ENCODE measurements at places on chromosomes 1 and 21.

DNA sequence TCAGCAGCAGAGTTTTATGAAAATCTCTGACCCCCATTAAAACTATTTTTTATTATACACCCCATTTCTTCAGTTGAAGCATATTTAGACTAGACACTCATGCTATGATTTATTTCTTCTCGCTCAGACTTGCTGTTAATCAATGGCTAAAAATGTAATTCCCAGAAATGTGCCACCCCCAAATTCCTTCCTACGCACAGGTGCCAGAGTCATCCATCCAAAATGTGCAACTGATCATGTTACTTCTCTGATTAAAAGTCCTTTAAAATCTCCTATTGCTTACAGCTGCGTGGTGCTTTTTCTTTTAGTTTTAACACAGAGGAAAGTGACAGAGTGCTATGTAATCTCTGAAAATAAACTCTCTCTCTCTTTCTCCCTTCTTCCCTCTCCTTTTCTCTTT is 954.4 kb downstream of the NCAM2 start:
- no peak for DNase-seq

DNA sequence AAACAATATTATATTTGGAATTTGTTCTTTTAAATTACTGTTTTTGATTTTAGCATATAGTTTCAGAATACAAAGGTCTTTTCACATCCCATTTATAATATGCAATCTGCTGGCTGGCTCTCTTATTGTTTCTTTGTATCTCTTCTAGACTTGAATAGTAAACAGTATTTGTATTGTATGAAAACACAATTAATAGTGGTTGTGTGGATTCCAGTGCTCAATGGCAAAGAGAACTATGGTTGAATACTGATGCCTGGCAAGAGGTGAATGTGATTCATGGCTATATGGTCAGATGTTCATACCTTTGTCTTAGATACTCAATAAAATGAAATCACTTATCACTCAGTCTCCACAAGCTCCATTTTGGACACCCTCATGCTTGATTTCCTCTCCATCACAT is 37.2 kb downstream of the OR6Y1 start:
- no peak for DNase-seq

DNA sequence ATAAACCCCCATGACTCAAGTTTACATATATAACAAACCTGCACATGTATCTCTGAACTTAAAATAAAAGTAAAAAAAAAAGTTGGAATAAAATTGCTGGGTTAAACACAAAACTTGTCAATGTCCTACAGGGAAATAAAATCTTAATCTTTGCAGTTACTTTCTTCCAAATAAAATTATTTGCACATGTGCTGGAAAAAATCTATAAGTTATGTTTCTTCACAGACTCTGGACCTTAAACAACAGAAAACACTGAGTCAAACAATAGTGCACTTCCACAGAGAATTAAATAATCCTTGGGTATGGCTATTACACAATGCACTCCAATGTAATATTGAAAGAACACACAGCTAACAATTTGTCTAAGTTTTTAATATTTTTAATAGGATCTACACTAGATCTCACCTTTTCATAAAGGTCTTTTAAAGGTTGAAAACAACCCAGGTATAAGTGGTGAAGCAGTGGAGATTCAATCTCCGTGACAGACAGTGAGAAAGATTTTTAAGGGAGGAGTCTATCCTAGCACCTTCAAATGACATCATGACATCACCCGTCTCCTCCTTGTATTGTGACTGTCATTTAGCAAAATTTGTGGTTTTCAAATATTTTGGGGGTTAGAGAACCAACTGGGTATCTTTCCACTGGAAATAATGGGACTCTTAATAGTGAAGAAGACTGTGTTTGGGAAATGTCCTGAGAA is 25.2 kb upstream of the FGGY start:
- no peak for DNase-seq

DNA sequence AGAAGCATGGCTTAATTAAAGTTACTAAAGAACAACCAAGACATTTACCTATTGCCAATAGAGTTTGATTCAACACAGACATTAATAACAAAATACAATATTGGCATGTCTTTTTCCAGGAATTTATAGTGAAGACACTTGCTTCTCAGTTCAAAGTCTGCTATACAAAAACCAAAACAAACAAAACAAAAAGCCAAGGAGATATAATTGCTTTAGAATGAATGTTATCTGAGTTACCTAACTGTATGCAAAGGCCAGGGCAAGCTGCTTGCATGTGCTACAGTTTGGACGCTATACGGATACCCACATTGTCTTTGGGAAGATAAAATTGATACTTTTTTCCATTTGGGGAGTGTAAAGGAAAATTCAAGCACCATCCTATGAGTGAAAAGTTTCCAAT is 13.6 kb downstream of the FMO5 start:
- DNase-seq = no peak

DNA sequence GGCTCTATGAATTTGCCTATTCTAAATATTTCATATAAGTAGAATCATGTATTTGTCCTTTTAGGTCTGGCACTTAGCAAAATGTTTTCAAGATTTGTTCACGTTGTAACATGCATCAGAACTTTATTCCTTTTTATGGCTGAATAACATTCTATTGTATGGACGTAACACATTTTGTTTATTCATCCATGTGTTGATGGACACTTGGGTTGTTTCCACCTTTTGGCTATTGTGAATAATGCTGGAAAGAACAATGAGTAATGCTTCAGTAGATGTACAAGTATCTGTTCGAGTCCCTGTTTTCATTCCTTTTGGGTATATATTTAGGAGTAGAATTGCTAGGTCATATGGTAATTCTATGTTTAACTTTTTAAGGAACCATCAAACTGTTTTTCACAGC is 24.7 kb downstream of the SLC35A3 start:
- DNase-seq = no peak

GRCh38 chr1:111542187-111542586 is 38.8 kb upstream of the ADORA3 start:
- DNase-seq = no peak

DNA sequence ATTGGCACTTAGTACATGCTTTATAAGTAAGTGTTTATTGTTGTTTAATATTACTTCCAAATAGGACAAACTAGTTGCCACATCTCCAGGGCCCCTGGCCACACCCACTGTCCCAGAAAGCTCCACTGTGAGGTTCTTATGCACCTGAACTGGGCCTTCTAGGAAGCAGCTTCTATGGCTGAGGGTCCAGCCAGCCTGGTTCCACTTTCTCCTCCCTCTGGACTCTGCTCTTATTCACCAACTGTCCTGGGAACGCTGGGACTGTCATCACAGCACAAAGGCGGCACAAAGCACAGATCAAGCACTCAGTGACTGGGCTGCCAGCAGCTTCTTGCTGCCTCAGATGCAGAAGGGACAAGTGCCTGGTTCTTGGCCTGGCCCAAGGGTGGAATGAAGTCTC is 29.6 kb upstream of the ZNF648 start:
- no peak for DNase-seq

DNA sequence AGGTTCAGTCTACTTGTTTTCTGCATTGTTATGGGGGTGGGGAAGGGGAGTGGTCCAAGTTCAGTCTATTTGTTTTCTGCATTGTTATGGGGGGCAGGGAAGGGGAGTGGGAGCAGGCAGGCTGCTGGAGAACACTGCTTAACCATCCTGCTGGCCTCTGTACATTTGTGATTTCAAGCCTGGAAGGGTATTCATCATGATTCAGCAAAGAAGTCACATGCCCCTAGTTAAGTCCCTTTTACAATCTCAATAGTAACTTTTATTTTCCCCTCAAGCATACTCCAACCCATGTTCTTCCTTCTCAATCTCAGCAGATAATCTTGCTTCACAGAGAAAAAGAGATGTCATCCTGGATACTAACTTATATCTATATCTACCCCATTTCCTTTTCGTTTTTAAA is 7.9 kb downstream of the LYST start:
- no peak for DNase-seq

DNA sequence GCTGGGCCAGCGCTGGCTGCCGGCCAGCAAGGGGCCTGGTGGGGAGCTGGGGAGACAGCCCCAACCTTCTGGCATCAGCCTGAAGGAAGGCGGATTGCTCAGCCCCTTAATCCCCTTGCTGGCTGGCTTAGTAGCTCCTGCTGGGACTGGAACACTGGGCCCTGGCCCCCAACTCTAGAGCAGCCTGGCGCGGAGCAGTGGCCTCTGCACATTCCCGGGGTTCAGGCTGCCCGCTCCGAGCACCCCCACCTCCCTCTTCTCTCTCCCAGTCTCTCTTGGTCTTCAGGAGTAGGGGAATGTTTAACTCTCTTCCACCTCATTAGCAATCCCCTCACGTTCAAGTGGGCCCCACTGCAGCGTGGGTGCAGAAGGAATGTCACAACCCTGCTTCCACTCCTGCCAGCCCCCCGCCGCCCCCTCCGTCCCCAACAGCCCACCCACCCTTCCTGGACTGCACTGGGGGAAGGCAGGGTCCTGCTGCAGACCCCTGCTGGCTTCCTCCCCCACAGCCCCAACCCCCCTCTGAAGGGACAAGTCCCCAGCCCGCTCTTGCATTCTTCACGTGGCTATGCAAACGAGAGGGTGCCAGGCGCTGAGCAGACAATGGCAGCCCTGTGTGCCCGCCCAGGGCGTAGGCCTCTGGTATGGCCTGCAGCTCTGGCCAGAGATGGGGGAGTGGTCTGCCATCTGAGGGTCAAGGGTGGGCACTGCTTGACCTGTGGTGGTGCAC is 980 bp upstream of the CLDN19 start:
- DNase-seq = no peak

- DNase-seq = no peak
Observed at GRCh38 chr1:157776971-157777391, at the start of gene FCRL2. TSS of gene FCRL2 (minus strand) at chr1:157777132. CDS start at chr1:157777073, 59 bp downstream.

- no peak for DNase-seq
Observed at GRCh38 chr1:213507472-213508223, 456.6 kb downstream of the RPS6KC1 start.

- DNase-seq = no peak
Observed at GRCh38 chr1:32766328-32766972, 50.7 kb downstream of the YARS1 start.

DNA sequence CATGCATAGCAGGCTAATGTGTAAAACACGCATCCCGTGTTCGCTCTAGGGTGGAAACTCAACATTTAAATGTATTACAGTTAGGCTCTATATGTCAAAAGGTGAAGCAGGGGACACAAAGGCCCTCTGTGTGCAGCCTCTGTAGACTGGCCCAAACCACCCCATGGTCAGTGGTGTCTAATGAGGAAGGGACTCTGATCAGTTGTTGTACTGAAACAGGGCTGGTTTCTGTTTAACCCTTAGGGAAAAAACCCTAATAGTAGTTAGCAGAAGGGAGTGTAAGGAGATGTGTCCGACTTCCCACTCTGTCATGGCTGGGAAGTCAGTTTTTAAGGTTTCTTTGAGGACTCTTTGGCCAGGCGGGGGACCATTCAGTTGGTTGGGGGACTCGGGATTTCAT is 21.5 kb upstream of the CD2 start:
- DNase-seq = no peak

- no peak for DNase-seq
Observed at GRCh38 chr1:163035446-163036249, 33.5 kb upstream of the RGS4 start.

DNA sequence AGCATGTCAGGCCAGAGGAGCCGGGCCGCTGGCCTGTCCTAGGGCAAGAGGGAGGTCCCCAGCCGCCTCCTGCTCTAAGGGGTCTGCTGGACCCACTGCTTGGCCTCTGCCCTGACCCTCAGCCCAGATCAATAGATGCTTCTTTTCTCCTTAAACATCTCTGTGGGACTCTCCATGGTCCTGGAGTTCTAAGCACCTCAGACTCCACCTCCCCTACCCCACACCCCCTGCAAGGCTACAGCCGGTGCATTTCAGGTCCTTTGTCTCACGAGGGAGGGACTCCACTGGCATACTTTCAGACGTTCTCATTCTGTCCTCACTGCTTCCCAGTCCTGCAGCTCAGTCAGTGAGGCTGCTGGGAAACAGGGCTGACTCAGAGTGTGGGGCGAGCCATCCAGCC is 11.0 kb downstream of the CNTN2 start:
- no peak for DNase-seq

GRCh38 chr1:210373628-210373877 is 44.9 kb downstream of the HHAT start:
- no peak for DNase-seq

- no peak for DNase-seq
Observed at GRCh38 chr1:90925928-90926869, 95.6 kb downstream of the ZNF644 start.

All from fibroblast of the conjunctiva (primary cell).